CD4-positive, alpha-beta T cell (primary cell): ENCODE measurements at places on chromosomes 2 and 18.

- DNase-seq = no peak
Observed at GRCh38 chr2:147855316-147855715, 10.5 kb downstream of the ACVR2A start.

DNA sequence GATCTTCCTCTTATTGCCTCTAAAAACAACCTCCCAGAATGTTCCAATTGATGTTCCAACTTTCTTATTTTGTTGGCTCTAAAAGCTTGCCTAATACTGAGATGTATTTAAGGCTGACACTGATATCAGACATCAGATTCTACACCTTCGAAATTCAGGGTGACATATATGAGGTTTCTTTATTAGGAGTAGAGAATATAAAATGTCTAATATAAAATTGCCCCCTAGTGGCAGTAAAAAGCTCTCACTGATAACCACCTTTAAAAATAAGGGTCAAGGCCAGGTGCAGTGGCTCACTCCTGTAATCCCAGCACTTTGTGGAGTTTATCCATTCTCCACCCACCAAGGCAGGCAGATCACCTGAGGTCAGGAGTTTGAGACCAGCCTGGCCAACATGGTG is 789.7 kb upstream of the SLC39A10 start:
- DNase-seq = no peak

GRCh38 chr2:164879901-164880535 is 38.4 kb upstream of the COBLL1 start:
- DNase-seq = no peak

GRCh38 chr2:45973426-45973825 is 322.0 kb downstream of the PRKCE start:
- DNase-seq = no peak

DNA sequence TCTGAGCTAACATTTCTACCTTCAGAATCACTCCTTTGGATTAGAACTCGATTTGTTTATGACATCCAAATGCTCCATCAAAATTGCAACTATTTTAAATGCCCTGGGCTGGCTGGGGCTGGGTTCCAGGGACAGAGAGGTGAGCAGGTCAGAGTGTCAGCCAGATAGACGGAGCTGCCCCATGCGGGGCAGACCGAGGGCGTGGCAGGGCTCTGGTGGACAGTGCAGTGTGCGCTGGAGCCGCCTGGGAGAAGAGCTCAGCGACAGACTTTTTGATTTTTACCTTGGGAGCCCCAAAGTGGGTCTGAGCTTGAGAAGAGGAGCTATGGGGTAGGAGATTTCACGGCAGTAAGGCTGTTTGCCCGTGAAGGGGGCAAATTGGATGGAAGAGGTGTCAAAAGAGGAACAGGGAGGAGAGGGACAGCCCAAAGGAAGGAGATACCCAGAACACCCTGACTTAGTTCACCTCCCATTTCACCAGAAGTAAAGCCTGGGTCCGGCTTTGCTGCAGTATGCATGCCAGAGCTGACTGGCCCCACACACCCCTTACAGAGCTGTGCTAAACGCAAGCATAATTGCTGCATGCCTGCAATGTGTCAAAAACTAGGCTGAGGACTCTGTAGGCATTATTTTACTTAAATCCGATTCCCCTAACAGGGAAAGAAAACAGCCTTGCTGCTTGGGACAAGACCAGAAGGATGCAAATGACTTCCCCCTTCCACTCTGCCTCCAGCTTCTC is 33.7 kb downstream of the EN1 start:
- no peak for DNase-seq

DNA sequence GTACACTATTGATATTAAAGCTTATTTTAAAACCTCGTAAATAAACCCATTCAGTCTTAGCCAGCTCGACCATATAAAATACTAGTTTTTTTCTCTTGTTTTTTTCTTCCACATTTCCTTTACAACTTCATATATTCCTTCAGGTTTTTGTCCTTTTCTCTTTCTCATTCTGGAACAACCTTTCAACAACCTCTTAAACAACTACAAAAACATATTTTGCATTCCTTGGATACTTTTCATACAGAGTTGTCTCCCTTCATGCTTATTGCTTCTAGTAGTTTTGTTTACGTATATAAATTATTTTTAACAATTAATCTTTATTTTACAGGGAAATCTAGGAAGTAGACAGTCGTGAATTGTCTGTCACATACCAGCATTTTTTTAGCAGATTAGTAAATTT is 41.2 kb downstream of the COMMD1 start:
- DNase-seq = no peak

DNA sequence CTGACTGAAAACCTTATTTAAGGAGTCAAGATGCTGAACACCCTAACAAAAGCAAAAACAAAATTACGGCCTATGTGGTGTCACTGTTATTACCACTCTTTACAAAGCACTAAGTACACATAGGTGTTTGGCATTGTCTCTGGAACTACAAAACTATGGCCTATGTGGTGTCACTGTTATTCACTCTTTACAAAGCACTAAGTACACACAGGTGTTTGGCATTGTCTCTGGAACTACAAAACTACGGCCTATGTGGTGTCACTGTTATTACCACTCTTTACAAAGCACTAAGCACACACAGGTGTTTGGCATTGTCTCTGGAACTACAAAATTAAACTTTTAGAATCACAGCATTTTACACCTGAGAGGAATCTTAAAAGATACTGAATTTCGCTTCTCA is 47.4 kb downstream of the SLC35F5 start:
- no peak for DNase-seq

DNA sequence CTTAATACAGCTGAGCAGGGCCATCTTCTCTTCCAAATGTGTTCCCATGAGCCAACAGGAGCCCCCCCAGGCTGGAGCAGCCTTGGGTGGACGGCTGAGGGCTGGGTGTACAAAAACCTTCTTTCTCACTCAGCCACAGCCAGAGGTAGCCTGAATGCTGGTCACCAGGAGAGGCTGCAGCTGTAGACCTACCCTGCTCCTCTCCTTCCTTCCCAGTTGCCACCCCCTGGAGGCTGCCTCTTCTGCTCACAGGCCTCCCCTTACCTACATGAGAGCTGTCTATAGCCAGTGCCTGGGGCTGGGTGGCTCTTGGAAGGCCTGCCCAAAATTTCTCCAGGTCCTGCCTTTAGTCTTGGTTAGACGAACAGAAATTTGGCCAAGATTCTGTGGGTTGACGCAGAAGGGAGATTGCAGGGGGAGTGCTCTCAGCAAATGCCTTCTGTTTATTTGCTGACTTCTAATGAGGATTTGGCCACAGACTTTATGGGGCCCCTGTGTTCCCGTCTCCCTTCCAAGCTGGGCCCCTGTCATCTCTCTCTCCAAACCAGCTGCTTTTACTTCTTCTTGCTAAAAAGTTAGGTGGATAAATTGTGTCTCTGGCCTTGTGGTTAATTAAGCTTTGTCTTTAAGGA is 18.3 kb downstream of the CELF4 start:
- no peak for DNase-seq

DNA sequence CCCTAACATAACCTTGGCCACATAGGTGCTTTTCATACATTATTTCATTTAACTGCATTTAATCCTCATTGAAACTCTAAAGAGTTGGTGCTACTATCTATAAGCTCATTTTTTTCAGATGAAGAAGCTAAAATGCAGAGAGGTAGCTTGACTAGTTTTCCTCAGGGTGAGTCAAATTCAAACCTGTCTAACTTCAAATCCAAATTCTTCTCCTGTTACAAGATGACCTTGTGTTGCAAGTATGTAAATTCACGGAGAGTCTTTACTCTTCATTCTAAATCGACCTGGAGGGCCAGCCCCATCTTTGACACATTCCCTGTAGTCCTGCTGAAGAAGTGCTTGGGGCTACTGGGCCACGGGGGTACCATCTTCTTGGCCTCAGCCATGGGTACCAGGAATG is 8.2 kb upstream of the SETBP1 start:
- DNase-seq = no peak

- no peak for DNase-seq
Observed at GRCh38 chr18:74899554-74899953, 301.9 kb downstream of the ZNF407 start.

DNA sequence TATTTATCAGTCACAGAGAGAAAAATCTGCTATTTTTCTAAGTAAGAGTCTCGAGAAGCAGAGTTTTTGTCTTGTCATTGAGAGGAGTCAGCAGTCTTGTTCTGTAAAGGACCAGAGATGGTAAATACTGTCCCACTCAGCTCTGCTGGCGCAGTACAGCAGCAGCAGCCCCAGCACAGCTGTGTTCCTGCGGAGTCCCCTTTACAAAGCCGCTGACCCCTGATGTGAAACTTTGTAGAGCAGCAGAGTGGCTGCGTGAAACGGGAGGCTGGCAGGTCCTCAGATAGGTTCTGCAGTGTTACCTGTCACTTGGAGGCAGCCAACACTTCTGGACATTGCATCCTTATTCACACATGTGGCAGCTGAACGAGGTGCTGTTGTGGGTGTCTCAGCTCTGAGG is 45.2 kb downstream of the TMEM185B start:
- DNase-seq = no peak

GRCh38 chr2:213066443-213066743 is 85.0 kb downstream of the IKZF2 start:
- DNase-seq = no peak

DNA sequence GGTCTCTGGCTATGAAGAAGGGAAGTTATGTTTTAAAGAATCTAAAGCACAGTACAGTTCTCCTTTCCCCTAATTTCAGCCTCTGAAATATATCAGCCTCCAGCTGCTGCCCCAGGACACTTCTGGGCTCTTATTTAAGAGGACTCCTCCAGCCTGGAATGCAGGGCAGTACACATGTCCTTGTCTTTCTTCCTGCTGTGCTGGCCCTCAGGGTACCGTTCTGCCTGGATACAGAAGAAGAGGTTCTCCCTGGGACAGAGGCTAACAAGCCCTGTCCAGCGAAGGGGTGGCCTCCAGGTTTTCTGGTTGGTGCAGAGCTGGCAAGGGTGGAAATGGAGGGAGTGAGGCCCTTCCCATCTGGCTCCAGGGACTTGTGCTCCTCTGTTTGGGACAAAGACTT is 22.1 kb downstream of the MLPH start:
- DNase-seq = no peak

- no peak for DNase-seq
Observed at GRCh38 chr18:37902344-37902743, 336.7 kb upstream of the CELF4 start.

- DNase-seq = no peak
Observed at GRCh38 chr18:9852266-9853081, 33.3 kb upstream of the TXNDC2 start.

- DNase-seq = no peak
Observed at GRCh38 chr2:27652790-27653189, 10.6 kb downstream of the SUPT7L start.

DNA sequence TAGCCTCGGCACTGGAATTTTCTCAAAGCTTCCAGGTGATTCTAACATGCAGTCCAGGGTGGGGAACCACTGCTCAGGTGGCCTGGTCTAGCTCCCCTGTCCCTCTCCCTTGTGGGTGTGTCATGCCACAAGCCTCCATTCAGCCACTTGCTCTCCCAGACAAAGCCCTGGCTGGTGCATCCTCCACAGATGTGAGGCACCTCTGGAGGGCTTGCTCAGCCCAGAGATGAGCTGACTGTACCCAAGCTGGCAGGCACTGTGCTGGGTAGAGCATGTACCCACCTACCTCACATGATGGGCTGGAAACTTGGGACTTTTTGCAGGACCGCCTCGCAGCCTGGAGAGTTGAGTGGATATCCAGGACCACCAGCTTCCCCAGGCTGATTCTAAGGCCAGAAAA is 88.1 kb downstream of the ZBTB7C start:
- no peak for DNase-seq

- no peak for DNase-seq
Observed at GRCh38 chr18:62586781-62587487, 64.1 kb downstream of the ZCCHC2 start.

- no peak for DNase-seq
Observed at GRCh38 chr2:16869711-16870110, 204.1 kb upstream of the CYRIA start.

DNA sequence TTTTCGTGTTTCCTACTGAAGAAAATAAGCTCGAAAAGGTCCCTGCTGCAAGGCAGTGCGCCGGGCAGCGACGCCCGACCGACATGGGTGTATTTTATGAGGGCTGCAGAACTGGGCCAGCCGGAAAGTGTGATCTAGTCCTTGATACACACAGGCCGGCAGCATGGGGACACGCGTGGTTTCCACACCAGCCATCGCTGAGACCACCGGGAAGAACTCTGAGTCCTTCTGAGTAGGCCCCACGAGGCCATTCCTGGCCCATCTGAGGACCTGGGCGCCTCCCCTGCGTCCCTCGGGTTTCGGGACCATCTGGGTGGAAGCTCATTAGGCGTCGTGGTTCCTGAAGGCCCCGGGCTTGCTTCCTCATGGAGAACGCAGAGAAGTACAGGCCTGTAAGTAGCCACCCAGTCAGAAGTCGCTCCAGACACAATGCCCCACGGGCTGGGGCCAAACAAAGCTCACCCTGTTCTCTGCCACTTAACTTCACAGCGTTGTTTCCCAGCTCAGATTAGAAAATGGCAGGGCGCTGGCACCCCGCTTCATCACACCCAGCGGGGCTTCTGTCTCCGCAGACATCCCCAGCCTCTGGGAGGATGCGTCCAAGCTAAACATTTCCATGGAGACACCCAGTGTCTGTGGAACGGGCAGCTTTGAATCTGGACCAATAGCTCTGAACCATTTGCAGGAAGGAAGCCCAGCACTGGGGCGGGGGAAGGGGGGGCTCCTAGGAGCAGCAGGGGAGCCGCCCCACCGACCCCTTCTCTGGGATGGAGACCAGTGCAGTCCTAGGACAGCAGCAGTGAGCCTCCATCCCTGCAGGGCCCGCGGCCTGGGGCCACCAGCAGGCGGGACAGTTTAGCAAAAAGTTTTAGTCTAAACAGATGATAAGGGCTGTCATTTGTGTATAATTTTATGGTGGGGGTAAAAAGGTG is 2.4 kb downstream of the NFATC1 start:
- no peak for DNase-seq

DNA sequence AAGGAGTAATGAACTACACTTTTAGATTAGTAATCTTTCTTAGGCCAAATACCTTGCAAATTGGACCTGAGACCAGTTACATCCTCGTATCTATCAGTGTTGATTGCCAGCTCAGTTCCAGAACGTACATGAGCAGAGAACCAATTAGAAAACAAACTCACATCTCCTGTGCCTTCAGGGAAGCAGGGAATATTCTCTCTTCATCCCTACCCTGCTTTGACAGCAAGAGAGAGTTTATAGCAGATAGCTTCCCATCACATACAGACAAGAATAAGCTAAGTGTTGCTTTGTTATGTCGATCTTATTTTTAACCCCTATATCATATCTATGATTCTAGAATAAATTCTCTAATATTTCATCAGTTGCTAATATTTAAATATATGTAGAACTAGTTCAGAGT is 181.8 kb downstream of the DSC3 start:
- DNase-seq = no peak

DNA sequence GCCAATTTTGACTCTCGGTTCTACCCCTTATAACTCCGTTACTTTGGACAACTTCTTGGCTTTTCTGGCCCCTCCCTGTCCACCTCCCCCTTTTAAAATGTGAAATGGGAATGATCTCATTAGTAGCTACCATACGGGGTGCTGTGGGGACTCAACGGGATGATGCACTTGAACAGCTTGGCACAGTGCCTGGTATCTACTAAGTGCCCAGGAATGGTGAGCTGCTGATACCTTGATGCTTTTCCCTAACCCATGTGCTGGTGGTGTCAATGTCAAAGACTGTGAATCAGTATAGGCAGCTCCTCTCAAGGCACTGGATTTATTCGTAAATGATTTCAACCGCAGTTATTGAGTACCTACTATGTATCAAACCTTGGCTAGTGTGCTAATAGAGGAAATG is 204.2 kb downstream of the LOXHD1 start:
- DNase-seq = no peak
